ENCODE measurements at places on chromosomes 1 and 21. TPM values are rescaled to one million over a fixed set of nuclear protein-coding genes. Genes with fewer than 3 reads are reported as not detected.
A peak's percentile ranks its signal among the peaks of the same experiment; 100 is the strongest.

The CTTNBP2NL gene
- total RNA-seq: 19.1 TPM

The PKLR gene
- total RNA-seq: not detected

The MROH9 gene
- not detected for total RNA-seq

The ITGB2 gene
- 11.5 TPM for total RNA-seq

The UBL4B gene
- not detected for total RNA-seq

The FCAMR gene
- not detected for total RNA-seq

The DHX9 gene
- 54.3 TPM for total RNA-seq

The SMYD2 gene
- 445 TPM for total RNA-seq

The MYOM3 gene
- total RNA-seq: 249 TPM

The ADORA1 gene
- 12.1 TPM for total RNA-seq

The NUDT4B gene
- not detected for total RNA-seq

The PEX14 gene
- total RNA-seq: 17.7 TPM

The FAM72D gene
- not detected for total RNA-seq

The CFHR3 gene
- total RNA-seq: not detected

The AMY2A gene
- total RNA-seq: not detected

The PIK3CD gene
- total RNA-seq: 3.0 TPM

The AADACL3 gene
- total RNA-seq: not detected

The IFI44L gene
- total RNA-seq: 8.5 TPM

The ACTL8 gene
- not detected for total RNA-seq

The C1orf94 gene
- not detected for total RNA-seq

The MAN1C1 gene
- 16.7 TPM for total RNA-seq

The PTPRU gene
- total RNA-seq: 6.6 TPM

The USH2A gene
- total RNA-seq: 3.6 TPM

The CR2 gene
- not detected for total RNA-seq

The ITLN1 gene
- total RNA-seq: 0.27 TPM

DNA sequence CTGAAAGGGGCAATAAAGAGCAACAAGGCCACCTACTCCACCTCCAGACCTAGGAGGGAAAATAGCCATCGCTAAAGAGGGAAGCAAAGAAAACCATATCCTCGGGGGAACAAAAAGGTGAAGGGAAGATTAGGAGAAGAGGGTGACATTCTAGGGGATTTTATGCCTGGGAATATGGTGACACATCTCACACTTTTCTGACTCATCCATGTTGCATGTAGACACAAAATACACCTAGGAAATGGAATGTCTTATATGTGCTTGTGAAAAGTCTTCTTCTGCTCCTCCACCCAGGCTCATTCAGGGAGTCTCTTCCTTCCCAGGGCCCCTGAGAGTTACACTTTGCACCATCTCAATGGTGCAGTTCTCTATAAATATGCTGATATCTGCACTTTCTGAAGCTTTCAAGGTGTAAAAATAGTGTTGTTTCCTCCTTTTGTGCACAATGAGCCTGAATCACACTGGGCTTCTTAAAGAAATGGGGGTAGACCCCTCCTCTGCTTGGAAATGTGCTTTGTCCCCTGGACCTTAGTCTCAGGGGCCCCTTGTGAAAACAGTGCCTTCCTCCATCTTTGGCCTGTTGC, 195.9 kb downstream of the CYYR1 start:
- DNase-seq: no peak

DNA sequence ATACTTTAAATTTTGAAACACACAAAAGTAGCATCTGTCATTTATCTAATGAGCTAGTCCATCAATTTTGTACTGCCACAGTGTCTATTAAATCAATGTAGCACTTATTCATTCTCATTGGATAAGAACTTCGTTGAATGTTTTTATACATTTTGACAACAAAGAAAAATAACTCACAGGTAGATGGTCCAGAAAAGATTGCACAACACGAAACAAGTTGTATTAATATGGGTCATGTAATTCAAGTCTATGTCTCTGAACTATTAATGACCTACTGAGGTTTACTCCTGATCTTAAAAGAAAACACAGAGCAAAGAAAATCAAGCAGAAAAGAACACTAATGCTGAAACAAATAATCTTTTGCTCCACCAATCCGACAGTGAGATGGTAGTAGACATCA, 15.3 kb downstream of the HP1BP3 start:
- no peak for DNase-seq

DNA sequence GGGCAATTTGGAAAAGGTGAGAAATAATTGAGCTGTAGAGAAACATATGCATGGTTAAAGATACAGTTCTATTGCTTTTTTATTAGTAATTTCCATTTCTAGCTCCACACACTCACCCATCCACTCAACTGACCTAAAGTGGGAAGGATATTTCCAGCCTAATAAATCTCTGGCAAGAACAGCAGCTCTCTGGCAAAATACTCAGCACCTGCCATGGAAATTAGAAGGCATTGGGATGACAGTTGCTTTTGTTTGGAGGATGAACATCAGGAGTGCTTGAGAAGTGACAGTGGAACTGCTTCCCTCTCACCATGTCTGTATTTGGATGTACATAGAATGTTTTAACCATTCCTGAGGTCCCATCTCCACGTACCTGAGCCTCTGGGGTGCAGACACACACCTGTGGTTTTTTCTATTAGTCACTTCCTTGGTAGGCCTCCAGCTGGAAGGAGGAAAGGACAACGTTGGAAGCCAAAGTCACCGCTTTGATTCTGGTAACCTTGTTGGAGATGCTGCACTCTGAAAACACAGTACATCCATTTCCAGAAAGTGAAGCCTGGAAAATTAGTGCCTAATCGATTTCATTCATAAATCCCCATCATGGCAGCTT, 62.3 kb upstream of the RUNX1 start:
- no peak for DNase-seq

DNA sequence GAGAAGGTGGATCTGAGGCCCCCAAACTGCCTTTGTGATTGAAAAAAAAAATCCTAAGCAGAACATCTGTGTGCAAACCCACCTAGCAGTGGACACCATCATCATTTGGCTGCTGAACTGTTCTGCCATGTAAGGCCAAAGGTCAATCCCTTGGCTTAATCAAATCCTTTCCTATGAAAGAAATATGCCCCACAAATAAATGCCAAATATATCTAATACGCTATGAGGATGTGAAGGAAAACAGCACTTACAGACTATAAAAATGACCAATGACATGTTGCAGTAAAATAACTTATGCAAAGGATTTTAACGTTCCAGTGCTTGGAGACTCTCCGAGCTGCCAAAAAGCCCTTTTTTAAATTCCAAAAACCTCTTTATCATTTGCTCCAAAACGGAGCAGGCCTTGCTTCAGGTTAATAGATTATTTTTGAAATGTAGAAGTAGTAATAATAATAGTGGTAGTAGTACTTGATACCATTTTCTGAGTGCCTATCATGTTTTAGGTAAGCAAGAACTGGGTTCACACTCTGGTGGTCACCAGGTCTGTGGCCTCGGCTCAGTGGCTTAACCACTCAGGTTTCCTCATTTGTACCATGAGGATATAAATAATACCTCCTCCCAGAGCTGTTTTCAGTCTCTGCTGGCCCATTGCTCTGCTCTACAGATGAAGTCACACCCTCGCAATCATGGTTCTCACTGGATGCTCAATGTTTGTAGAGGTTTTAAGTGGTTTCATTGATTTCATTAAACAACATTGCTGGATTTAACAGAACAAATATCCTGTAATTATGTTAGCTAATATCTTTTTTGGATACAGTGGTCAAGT, 47.9 kb upstream of the EDEM3 start:
- no peak for DNase-seq

DNA sequence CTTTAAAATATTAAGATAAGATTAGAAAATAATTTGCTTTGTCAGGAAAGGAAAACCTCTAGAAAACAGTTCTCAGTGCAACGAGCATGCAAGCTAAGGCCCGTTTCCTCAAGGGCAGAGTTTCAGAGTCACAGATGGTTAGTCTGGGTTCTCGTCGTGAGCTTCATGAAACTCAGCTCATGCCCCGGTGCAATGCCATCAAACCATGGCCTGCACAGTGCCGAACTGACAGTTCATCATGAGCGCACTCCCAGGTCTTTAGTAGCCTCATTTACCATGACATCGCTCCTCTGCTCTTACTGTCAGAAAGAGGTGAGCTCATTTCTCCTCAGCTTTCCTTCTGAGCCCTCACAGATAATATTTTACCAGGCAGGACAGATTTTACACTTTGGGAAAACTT, 319.2 kb downstream of the NTNG1 start:
- no peak for DNase-seq

GRCh38 chr1:87426463-87427249, 98.0 kb downstream of the LMO4 start:
- DNase-seq: no peak

GRCh38 chr1:151511636-151512215, 539 bp downstream of the CGN start:
- DNase-seq: no peak

- no peak for DNase-seq
Measured at GRCh38 chr1:233295975-233296322, 424 bp upstream of the PCNX2 start.

DNA sequence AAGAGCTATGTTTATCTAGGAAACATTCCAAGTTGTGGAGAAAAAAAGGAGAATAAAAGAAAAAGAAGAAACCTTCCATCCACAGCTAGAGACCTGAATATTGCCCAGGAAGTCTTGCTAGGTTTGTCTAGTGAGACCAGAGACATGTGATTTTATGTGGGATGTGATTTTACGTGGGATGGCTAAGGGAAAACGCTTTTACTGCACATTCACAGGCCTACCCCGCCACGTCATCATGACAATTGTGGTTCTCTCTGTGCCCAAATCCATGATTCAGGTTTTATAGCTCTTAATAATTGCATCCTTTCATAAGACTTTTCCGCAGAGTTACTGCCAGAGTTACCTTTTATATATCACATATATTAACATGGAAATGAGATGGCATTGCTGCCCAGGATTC, 86.4 kb upstream of the SSX2IP start:
- no peak for DNase-seq

GRCh38 chr1:74526708-74527107, 14.3 kb upstream of the LRRC53 start:
- no peak for DNase-seq

- DNase-seq: no peak
Measured at GRCh38 chr1:229271448-229272159, 693 bp downstream of the RAB4A start.

- peak; percentile 57 for DNase-seq
Measured at GRCh38 chr1:29415156-29415830, 179.0 kb downstream of the PTPRU start.

GRCh38 chr1:230824919-230825721, 43.2 kb downstream of the C1orf198 start:
- no peak for DNase-seq

- peak; percentile 66 for DNase-seq
Measured at GRCh38 chr1:157411064-157411463, 141.3 kb downstream of the FCRL5 start.

- peak; percentile 98 for DNase-seq
Measured at GRCh38 chr1:110338309-110338885, 780 bp upstream of the RBM15 start.

GRCh38 chr1:12158357-12159092, 8.3 kb upstream of the TNFRSF1B start:
- no peak for DNase-seq

DNA sequence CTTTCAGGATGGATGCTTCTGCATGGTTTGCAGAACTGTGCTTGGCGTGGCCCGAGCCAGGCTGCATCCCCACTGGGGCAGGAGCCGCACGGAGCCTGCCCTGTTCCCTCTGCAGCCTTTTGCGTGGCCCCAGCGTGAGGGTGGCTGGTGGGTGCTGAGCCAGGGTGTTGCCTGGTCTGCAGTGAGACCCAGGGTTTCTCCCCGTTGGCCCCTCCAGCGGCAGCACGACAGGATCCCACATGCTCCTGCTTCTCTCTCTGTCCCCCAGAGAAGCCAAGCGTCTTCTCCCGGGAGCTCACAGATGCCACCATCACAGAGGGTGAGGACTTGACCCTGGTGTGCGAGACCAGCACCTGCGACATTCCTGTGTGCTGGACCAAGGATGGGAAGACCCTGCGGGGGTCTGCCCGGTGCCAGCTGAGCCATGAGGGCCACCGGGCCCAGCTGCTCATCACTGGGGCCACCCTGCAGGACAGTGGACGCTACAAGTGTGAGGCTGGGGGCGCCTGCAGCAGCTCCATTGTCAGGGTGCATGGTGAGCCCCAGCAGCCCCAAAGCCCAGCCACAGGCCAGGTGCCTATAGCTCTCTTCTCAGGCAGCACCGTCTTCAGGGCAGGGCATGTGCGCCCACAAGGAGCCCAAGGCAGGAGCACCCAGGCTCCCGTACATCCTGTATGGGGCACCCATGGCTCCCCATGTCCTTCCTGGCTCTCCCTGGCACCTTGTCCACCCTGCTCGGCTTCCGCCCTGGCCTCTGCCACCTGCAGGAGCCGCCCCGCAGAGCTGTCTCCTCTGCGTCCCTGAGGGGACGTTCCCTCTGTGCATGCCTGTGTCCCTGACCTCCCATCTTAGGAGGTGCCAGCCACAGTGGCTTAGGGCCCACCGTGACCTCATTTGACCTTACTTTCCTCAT, 78.9 kb downstream of the OBSCN start:
- peak; percentile 73 for DNase-seq

DNA sequence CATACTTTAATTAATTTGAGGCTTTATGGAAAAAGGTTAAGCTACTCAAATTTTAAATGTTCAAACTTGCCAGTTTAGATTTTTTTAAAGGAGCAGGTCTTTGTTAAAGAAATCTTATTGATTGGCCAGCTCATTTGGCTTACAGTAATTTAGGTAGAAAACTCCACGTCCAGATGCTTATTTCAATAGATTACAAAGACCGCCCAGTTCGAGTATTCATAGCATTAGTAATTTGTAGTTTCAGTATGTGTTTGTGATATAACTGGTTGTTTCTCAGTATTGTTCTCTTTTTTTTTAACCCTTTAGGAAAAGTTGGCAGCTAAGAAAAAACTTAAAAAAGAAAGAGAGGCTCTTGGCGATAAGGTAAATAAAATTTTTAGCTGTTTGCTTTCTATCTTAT, 1.6 kb downstream of the RPF1 start:
- no peak for DNase-seq

GRCh38 chr1:6498576-6499111, 7.2 kb upstream of the PLEKHG5 start:
- no peak for DNase-seq

DNA sequence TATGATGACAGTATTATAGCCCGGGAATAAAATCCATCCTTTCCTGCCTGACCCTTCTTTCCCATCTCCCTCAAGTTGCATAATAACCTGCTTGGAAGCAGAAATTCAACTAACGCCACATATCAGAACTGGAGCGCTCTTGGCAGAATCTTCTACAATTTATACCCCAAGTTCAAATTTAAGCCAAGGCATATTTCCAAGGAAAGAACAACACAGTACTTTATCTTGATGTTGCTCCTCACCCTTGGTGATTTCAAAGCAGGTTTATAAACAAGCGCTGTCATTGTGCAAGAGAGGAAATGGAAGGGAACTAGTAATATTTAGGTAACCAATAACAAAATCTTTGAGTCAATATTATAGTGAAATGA, 38.0 kb upstream of the PTGFRN start:
- DNase-seq: no peak

GRCh38 chr1:67031121-67031858, 22.7 kb downstream of the SLC35D1 start:
- no peak for DNase-seq

- no peak for DNase-seq
Measured at GRCh38 chr1:18256282-18257235, 149.0 kb downstream of the IGSF21 start.

All from cardiac septum (tissue), 1 donor.